ENCODE measurements at places on chromosomes 5 and 9. TPM values are rescaled to one million over a fixed set of nuclear protein-coding genes. Genes with fewer than 3 reads are reported as not detected.

GRCh38 chr9:4147476-4148230 is 152.2 kb downstream of the GLIS3 start:
- no peak overlapping the region for H3K4me3 ChIP-seq
- H3K27me3 ChIP-seq: no peaks in the 10 kb centered on the region
- peaks cover 25% of the 10 kb centered on the region for H3K4me1 ChIP-seq
- no peak for DNase-seq
- H3K27ac ChIP-seq: no peak overlapping the region
- no peaks in the 10 kb centered on the region for H3K36me3 ChIP-seq

FOXD4L5 gene
- total RNA-seq: 0.11 TPM

CKMT2 gene
- total RNA-seq: 0.18 TPM

DNA sequence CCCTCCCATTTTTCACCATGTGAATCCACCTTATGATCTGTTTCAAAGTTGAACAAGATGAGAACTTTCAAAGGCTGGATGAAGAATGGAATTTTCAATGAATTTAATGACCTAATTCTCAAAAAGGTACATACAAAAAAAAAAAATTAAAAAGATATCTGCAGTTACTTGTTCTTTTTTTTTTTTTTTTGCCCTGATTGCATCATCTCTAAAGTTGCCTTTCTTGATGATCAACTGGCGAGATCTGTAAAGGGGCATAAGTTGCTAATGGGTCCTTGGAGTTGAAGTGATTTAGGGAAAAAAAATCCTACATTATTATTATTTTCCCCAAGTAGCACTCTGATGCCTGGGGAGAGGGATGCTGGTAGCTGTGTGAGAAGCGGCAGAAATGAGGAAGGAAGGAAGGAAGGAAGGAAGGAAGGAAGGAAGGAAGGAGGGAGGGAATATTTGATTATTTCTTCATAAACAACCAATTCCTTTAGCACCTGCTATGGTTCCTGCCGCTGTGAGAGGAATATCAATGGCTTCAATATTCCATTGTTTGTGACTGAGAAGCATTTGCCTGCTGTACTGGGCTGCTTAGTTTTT is 48.8 kb upstream of the CD180 start:
- no peak overlapping the region for H3K27ac ChIP-seq
- no peaks in the 10 kb centered on the region for H3K27me3 ChIP-seq
- H3K36me3 ChIP-seq: no peaks in the 10 kb centered on the region
- no peak for DNase-seq
- no peak overlapping the region for H3K4me3 ChIP-seq

GRCh38 chr5:32589942-32590869 is 4.8 kb downstream of the SUB1 start:
- H3K27ac ChIP-seq: no peak overlapping the region
- H3K27me3 ChIP-seq: no peaks in the 10 kb centered on the region
- H3K4me3 ChIP-seq: no peak overlapping the region
- H3K4me1 ChIP-seq: peaks cover 7% of the 10 kb centered on the region

- H3K4me3 ChIP-seq: no peak overlapping the region
- peaks cover 21% of the 10 kb centered on the region for H3K36me3 ChIP-seq
- H3K4me1 ChIP-seq: no peaks in the 10 kb centered on the region
Observed at GRCh38 chr5:178883815-178884430, 11.8 kb upstream of the ZFP2 start.

DNA sequence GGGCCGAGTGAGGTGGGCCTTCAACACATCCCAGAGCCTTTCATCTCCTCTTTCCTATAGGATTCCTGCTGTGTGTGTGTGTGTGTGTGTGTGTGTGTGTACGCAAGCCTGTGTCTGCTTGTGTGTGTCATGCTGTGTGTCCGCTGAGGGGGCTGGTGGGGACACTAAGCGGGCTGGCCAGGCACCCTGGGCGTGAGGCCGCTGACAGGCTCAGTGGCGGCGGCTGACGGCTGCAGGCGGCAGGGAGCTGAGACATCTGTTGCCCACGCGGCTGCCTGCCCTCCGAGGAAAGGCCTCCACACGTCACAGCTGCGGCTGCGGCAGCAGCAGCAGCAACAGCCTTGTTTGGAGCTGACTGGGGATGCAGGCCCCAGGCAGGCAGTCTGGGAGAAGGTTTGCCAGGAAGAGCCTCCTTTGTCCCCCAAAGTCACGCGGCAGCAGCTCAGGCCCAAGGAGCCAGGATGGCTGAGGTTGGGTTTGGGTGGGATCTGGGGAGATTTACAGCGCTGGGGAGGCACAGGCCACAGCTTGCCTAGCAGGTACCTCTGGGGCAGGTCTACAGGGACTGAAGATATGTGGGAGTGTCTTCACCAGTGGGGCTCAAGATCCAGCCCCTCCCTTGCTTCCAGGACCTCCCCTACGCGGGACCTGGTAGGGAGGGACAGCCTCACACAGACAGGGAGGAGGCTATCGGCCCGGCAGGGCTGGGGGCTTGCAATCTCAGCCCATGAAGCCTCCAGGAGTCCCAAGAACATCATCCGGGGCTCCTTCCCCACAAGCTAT is 1.8 kb downstream of the PDLIM4 start:
- H3K27me3 ChIP-seq: no peaks in the 10 kb centered on the region
- H3K27ac ChIP-seq: peak overlapping the region; percentile 99
- peak overlapping the region; percentile 89 for H3K4me3 ChIP-seq
- H3K36me3 ChIP-seq: peaks cover 18% of the 10 kb centered on the region
- H3K4me1 ChIP-seq: peaks cover 64% of the 10 kb centered on the region

F2RL1 gene
- total RNA-seq: 140 TPM

All from astrocyte (in vitro differentiated cells and primary cell).